C1 segment of cervical spinal cord (tissue), 14 donors: ENCODE measurements at places on chromosomes 2 and 18.

DNA sequence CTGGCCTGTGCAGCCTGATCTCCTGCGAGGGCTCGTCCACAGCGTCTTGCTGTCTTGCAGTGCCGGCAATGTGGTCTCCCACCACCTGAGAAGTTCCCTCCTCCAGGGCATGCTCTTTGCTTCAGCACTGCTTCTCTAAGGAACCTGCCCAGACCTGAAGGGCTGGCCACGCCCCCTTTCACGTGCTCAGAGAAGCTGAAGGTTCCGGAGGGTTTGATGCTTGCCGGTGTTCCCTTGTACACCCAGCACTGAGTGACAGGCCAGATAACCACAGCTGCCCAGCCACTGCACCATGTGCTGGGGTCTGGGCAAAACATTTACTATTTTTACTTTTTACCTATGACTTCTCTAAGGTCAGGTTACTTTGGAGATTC is 1.7 kb upstream of the POLR2D start:
- no peak for DNase-seq

- DNase-seq: no peak
These were observed 20.8 kb downstream of the TLK1 start for GRCh38 chr2:171139860-171140259.

GRCh38 chr18:8928847-8929780 is 173.4 kb upstream of the NDUFV2 start:
- DNase-seq: no peak

DNA sequence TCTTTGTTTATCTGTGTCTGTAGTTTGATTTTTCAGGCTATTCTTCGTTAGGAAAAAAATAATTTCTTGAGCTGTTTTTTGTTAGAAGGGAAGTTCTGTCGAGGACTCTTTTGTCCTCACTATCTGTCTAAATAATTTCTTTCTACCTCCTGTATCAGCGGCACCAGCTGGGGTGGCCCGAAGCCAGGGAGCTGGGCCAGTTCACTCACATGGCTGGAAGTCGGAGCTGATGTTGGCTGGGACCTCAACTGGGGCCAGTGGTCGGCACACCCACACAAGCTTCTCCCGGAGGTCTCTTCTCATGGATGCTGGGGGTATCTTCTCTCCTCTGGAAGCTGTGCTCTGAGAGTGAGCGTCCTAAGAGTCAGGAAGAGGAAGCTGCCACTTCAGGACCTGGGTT is 8.0 kb upstream of the PDIA6 start:
- DNase-seq: no peak

DNA sequence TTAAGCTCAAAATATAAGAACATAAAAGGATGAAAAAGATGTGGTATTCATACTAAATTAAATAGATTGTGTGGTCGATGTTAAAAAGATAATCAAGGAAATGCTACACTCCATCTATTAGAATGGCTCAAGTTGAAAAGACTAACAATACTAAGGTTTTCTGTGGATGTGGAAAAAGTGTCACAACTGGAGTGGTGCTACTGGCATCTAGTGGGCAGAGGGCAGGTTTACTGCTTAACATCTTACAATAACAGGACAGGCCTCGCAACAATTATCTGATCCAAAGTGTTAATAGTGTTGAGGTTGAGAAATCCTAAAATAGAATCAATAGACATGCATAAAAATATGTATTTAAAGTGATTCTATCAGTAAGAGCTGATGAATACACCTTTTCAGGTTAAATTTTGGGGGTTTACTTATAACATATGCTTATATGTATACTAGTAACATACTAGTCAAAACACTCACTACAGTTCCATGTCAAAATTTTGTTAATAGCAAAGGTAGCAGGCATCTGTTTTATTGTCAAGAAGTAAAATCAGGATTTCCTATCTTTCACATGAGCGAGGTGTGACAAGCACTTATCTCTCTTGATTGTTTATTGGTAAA is 91.5 kb upstream of the TMEFF2 start:
- DNase-seq: peak; percentile 10

- DNase-seq: no peak
These were observed 56.7 kb downstream of the IL1R2 start for GRCh38 chr2:102048465-102048864.

- no peak for DNase-seq
These were observed 62.6 kb downstream of the MARCO start for GRCh38 chr2:119004602-119005001.

GRCh38 chr2:230875347-230876315 is 10.9 kb downstream of the ITM2C start:
- no peak for DNase-seq

GRCh38 chr2:85753525-85754312 is at the start of gene ATOH8:
TSS of gene ATOH8 (plus strand) at chr2:85753991. CDS start at chr2:85754190, 199 bp downstream.
- peak; percentile 50 for DNase-seq

GRCh38 chr2:126770466-126770865 is 114.5 kb downstream of the GYPC start:
- DNase-seq: no peak

DNA sequence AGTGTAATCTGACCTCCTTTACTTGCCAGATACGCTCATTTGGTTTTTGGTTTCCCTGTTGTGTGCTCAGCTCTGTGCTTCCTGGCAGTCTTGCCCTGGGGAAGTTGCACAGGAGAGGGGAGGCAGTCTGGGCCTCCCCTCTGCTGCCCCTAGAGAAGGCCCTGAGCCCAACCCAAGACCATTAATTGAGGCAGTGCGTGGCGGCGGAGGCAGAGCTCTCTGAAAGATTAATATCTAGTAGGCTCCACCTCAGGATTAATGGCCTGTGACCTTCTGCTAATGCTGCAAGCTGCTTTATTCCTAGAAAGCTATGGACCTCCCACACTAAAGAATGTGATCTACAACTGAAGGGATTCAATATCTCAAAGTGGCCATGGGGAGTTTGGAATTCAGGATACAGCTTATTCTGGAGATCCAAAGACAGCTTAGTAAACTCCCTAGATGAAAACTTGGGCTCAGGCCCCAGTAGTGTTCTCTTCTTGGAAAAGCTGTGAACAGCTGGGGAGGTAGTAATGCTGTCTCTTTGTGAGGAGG is 41.4 kb upstream of the MAPRE2 start:
- no peak for DNase-seq

GRCh38 chr18:8822643-8823042 is 117.3 kb downstream of the MTCL1 start:
- no peak for DNase-seq

DNA sequence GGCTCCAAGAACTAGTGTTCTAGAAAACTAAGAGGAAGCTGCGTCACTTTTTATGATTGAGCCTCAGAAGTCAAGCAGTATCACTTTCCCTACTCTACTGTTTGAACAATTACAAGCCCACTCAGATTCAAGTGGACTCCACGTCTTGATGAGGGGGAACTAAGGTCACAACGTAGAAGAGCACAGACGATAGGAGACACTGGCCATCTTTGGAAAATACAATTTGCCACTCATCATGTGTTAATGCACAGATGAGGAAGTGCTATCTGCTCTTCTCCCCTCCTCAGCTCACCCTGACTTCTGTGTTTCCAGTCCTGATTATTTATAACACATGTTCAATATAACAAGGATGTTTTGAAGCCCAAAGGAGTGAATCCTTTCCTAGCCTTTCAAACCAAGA is 76.1 kb upstream of the CYP1B1 start:
- DNase-seq: no peak

DNA sequence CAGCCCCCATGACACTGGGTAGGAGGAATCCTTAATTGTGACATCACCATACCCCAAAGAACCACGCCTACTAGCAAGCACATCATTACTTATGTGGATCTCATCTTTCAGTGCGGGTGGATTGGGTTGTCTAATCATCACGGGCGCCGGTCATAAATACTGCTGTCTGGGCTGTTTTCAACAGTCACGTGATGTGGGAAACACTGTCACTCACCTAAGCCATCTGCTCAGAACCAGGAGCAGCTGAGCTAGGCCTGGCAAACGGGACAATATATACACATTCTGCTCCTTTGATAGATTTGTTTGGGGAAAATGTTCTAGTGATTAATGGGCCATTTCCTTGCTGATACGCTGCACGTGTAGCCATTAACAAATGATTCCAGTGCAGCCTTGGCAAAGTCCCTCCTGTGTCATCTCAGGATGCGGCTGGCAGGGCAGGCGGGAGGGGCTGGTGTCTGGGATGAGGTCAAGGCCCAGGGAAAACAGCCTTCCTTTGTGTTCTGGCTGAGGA is 145.9 kb upstream of the COPS8 start:
- DNase-seq: no peak

DNA sequence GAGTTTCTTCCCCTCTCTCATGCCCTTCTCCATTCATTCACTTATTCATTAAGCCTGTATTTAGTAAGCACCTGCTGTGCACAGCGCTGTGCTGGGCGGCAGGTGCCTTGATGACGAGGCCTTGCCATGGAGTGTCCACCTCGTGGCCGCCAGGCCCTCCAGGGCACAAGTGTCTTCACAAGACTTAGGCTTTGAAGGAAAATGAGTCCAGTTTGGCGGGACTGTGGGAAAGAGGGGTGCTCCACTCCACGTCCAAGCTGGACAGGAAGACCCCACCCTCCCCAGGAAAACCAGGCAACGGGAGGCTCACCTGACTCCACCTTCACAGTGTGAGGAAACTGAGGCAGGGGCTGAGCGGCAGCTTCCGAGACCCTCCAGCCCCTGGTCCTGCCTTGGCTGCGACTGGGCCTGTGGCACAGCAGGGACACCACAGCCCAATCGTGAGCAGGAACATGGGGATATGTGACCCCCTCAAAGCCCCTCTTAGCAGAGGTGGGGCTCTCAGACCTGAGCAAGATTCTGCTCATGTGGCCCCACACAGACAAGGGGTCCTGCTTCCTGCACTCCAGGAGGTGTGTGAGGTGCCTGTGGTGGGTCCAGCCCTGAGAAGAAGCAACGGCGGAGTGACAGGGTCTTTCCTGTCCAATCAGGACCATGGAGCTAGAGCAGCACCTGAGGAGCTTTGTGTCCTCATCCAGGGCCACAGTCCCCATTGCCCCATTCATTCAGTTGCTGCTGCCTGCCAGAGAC is 110.3 kb upstream of the ODC1 start:
- no peak for DNase-seq

DNA sequence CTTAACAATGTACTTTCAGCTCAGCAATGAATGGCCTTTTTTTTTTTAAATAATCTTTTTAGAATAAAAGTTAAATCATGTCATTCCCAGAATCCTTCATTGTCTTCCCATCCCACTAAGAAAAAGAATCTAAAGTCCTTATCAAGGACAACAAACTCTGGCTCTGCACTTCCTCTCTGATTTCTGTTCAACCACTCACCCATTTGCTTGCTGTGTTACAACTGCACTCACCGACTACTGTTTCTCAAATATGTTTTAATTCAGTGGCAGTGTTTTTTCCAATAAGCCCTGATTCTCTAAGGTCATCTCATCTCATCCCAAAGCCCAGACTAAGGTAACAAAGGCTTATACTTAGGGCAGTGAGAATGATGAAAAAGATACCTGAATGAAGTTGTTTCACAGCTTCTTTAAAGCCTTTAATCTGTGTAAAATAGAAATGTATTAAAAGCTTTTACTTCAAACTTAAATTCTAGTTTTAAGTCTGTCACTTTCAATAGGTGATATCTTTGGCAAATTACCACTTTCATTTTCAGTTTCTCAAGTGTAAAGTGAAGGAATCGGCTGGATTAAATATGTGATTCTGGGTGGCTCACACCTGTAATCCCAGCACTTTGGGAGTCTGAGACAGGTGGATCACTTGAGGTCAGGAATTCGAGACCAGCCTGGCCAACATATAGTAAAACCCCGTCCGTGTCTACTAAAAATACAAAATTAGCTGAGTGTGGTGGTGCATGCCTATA is 87.6 kb downstream of the RBBP8 start:
- no peak for DNase-seq

DNA sequence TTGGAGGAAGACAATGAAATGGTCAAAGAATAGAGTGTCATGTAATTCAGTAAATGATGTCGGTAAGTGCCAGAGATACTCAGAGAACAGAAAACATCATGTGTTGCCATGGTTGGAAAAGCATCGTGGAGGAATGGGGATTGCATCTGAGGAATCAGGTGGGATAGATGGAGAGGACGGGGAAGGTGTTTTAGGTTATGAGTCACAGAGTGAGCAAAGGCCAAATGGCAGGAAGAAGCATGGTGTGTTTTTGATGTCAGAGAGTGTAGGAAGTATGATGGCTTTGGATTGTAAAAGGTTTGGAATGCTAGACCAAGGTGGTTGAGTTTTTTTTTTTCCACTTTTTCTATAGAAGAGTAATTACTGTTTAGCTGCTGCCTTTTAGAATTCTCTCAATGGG is 27.5 kb upstream of the CD28 start:
- no peak for DNase-seq

DNA sequence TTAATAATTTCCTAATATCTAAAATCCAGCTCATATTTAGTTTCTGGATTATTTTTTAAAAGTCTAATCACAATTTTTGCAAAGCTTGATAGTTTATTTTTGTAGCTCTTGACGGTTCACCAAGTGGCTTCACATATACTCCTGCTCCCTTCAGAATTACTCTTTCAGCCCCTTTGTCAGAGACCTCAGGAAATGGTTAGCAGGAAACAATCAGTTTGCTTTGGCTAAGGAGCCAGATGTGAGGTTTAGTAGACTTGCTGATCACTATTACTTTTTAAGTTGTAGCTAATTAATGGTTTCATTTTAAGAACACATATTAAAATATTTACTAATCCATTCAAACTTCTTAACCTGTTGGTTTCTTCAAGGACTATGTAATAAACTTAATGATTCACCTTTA is 2.3 kb downstream of the RBBP8 start:
- no peak for DNase-seq

DNA sequence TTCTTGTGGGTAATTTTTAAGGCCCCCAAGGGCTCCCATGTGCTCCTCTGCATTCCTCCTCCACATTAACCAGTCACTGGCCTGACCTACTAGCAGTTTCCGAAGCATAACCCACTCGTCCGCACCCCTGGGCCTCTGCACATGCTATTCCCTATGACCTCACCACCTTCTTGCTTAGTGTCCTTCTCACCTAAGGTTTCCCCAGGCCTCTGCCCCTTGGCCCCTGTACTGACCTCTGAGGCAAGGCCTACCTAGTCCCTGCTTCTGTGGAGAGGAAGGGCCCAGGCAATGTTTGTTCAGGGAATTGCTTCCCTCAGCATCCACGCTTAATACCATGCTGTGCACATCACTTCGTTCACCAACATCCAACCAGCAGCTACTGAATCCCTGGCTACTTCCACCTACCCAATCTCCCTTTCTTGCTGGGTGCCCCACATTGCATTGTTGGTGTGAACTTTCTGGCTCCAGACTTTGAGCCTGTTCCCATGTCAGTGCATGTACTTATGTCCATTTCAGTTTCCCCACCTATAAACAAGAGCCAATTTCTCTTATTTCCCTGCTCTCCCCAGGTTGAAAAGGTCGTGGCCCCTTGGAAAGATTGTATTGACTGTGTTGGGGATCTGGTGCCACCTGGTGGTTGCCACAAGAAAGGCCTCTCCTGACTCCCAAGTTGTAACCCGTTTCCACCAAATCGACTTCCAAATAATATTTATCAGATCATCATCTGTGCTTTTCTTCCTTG is 19.2 kb upstream of the TMEM177 start:
- DNase-seq: no peak

GRCh38 chr2:32990556-32990955 is 43.8 kb downstream of the LTBP1 start:
- DNase-seq: no peak

DNA sequence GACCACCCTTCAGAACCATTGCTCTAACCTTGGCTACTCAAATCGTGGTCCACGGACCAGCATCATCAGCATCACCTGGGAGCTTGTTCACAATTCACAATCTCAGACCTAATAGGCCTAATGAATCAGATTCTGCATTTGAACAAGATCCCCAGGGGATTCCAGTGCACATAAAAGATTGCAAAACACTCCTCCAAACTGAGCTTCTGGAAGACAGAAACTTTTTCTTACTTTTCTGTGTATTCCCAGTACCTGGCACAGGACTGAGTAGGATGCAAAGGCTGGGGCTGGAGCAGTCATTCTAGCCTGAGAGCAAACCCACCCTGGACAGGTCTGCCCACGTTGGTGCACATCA is 115.1 kb upstream of the COPS8 start:
- no peak for DNase-seq
